NCI-H1105 treated with DMSO at 0.1 percent for 48 hours (cell line): ENCODE measurements at places on chromosomes 1 and 21.

DNA sequence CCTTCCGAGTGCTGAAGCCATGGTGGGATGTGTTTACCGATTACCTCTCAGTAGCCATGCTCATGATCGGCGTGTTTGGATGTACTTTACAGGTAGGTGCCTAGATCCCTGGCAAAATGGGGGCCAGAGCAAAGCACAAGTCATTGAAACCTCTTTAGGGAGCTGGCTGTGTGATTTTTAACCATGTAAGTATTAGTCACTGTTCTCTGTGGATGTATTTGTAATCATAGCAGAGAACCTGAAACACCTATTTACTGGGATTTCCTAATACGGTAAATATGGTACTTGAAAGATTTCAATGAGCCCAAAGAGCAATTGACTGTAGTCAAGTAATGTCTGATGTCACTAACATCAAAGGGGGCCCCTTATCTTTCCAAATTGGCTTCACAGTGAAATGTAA lies 53.6 kb downstream of the LRRC8C start:
- no peak for DNase-seq

- no peak for DNase-seq
Observed at GRCh38 chr1:4652631-4653327, 1.6 kb upstream of the AJAP1 start.

GRCh38 chr1:98452162-98452561 lies 209.4 kb upstream of the SNX7 start:
- DNase-seq, result peak; percentile 56

DNA sequence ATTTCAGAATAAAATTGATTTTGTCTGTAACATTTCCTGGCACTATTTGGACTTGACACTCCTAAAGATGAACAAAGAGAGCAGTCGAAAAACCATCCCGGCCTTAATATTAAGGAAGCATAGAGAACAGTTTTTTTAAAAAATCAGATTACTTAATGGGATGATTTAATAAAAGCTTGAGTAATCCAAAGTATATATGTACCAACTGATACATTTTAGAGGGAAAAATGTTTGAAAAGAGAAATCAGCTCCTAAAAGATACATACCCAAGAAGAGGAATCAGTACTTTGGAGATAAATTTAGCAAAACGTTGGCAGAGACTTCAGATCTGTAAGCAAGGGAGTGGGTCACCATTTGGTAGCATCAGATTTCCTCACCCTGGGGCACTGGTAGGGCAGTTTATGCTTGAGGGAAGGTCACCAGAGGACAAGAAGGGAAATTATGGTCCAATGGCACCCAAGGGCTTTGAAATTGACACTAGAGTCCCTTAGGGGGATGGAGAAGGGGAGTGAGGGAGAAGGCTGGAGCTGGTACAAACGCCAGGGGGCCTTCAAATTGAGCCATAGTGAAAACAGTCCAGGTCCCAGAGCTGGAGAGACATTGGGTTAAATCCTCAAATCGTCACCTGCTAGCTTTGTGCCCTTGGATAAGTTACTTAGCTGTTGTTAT lies 5.9 kb downstream of the SLAMF7 start:
- no peak for DNase-seq

DNA sequence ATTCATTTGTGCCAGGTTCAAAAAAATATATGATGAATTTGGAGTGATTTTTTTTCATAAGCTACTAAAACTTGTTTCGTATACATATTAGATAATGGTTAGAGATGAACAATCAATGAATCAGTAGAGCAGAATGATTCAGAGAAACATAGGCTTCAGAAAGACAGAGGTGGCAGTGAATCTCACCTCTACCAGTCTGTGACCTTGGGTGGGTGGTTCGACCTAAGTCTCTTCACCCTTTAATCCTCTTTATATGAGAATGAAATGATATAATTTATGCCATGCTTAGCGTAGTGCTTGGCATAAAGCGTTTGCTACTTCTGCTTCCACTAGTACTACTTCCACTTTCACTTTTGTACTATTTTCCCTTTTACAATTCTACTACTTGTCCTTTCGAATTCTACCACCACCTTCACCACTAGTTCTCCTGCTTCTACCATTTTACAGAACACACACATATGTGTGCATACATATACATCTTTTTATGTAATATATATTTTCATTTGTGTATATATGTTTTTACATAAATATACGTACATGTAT lies 45.1 kb downstream of the FYB2 start:
- DNase-seq, result no peak

DNA sequence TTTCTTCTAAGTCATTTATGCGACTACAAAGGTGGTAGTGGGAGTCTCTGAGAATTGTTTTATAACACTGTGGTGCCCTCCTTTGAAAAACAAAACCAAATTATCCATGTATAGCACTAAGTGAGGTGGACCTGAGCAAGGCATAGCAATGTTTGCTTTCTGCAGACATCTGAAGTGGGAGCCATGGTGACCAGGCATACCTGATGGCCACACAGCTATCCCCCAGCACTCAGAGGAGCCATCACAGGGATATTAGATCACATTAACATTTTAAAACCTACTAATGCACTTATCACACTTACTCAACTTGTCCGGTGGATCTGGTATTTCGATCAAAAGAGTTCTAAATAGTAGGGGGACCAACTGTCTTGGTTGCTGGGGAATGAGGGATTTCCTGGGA lies 24.8 kb upstream of the AVPR1B start:
- DNase-seq, result no peak

DNA sequence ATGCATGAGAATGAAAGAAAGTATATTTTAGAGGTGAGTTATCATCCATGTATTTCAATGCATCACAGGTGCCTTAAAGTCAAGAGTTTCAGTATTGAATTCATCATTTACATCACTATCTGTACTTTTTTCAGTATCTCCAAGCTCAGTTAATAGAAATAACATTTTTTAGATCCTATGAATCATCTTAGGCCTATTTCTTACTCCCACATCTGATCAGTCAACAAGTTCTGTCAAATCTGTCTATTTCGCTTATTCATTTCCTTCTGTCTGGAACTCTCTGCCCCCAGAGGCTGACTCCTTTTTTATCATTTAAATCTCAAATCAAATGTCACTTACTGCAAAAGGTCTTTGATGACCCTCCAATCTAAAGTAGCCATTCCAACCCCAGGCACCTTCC lies 295.2 kb downstream of the LRRC7 start:
- DNase-seq, result no peak

GRCh38 chr1:246170574-246171261 lies 336.4 kb downstream of the SMYD3 start:
- no peak for DNase-seq

DNA sequence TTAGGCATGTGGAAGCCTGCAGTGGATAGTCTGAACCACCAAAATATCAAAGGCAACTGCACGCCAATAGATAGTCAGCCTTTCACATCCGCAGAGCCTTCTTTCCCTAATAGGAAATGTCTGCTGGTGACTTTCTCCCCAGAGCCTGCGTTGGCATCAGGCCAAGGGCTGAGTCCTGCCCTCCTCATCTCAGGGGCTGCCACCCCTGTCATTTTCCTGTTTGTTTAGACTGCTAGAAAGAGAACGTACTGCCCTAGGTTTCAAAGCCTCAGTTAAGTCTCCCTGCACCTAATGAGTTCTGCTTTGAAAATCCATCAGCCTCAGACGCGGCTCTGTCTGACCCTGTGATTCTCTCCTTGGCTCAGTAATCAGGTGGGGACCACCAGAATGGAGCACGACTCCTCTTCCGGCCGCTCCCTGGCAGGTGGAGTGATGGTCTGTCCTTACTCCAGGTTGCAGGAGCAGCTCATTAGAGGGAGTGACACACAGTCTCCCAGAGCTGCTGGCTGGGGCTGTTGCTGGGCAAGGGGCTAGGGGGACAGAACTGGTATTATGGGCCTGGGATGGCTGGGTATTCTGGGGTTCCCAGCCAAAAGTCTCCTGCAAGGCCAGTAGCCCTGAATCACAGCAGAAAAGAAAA lies 27.3 kb downstream of the STUM start:
- DNase-seq, result peak; percentile 67

DNA sequence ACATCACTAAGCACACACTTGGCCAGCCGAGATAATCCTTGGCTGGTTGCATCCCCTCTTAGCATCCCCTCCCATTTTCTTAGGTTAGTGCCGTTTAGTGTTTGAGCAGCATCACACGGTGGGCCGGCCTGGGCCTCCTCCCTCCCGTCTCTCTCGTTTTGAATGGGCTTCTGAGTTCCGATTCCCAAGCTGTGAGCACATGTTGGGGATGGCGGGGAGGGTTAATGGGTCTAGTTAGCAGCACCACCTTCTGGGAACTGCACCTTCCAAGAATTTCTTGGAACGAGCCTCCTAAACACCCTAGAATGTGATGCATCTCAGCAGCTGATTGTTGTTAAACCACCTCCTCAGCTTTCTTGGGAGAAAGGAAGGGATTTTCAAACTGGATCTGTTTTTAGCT lies 73.3 kb downstream of the CNIH3 start:
- DNase-seq, result no peak

DNA sequence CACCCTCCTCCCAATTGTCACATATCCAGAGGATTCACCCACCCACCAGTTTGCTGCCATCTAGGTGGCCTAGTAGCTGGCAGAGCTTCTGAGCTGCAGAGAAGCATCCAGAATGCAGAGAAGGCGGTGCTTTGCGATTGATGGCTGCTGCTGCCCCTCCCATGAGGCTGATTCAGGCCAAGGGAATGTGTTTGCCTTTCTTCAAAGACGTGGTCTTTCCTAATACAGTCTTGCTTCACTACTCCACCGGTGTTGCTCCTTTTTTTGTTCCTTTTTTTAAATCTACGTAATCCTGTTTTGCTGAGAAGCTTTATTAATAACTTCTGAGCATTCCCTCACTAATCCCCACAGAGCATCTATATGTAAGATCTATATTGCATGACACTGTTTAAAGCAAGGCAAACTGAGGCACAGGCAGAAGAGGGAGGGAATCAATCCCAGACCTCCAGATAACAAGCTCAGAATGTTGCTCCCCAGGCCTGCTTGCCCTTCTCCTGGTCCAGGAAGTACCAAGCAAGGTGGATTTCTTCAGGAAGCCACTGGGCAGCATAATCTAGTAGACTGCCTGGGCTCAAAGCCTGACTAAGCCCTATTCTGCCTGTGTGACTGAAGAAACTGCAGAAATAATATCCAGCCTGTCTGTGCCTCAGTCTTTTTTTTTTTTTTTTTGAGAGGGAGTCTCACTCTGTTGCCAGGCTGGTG lies 275.5 kb upstream of the FMN2 start:
- DNase-seq, result no peak

DNA sequence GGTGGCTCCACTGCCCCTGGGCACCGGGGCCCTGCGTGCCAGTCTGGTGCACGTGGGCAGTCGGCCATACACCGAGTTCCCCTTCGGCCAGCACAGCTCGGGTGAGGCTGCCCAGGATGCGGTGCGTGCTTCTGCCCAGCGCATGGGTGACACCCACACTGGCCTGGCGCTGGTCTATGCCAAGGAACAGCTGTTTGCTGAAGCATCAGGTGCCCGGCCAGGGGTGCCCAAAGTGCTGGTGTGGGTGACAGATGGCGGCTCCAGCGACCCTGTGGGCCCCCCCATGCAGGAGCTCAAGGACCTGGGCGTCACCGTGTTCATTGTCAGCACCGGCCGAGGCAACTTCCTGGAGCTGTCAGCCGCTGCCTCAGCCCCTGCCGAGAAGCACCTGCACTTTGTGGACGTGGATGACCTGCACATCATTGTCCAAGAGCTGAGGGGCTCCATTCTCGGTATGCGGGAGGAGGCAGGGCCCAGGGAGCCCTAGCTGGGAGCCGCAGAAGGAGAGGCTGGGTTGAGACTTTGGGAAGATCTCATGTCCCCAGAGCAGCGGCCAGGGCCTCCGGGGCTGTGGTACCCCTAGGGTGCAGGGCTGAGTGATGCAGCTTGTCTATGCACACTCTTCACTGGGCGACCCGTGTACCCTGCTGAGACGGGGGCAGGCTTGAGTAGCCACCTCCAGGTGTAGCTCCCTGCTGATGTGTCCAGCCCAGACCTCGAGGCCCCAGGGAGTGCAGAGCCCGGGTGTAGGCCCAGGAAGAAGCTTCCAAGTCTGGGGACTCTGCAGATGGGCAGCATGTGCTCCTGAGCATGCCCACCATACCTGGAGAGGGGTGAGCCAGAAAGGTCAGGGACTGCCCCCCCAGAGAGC lies 1.8 kb downstream of the VWA1 start:
- no peak for DNase-seq

- DNase-seq, result no peak
Observed at GRCh38 chr1:21909286-21909759, 27.8 kb downstream of the HSPG2 start.

GRCh38 chr1:156480411-156481192 lies 20.0 kb downstream of the MEF2D start:
- no peak for DNase-seq

DNA sequence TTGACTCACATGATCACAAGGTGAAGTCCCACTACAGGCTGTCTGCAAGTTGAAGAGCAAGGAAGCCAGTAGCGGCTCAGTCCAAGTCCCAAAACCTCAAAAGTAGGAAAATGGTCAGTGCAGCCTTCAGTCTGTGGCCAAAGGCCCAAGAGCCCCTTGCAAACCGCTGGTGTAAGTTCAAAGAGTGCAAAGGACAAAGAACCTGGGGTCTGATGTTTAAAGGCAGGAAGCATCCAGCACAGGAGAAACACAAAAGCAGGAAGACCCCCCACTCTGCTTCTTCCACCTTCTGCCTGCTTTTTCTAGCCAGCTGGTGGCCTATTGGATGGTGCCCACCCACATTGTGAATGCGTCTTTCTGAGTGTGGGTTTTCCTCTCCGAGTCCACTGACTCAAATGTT lies 2222.6 kb downstream of the MRPL39 start:
- DNase-seq, result no peak

- DNase-seq, result no peak
Observed at GRCh38 chr1:19454265-19455146, 30.8 kb downstream of the CAPZB start.

GRCh38 chr1:156881101-156881500 lies 12.4 kb upstream of the PEAR1 start:
- no peak for DNase-seq

- DNase-seq, result no peak
Observed at GRCh38 chr1:85911742-85912141, 203.5 kb upstream of the ZNHIT6 start.

DNA sequence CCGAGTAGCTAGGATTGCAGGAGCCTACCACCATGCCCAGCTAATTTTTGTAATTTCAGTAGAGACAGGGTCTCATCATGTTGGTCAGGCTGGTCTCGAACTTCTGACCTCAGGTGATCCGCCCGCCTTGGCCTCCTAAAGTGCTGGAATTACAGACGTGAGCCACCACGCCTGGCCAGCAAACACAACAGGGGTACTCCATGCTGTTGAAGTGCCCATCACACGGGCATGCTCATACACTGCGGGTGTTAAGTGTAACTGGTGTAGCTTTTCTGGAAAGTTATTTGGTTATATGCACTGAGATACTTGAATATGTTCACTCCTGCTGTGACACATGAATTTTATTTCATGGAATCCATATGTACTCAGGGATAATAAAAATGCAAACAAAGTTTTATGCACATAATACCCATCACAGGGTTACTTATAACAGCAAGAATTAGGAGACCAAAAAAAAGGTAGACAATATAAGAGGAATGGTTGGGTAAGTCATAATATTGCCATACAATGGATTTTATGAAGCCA lies 9.2 kb downstream of the SRSF4 start:
- no peak for DNase-seq

DNA sequence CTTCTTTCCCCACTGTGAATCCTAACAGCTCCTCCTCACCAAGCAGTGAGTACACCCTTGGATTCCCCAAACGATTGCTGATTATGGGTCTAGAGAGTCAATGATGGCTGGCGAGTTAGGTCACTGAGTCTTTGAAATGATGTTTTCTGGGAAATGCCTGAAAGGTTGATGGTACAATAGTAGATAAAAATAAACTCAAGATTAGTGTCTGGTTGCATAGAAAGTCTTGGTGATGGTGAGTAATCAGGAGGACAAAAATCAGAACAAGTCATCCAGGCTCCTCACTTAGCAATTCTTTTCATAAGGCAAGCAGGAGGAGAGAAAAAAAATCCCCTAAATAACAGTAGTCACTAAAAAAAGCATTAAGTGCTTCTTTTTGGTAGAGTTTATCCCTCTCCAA lies 22.6 kb downstream of the HLX start:
- DNase-seq, result no peak
